ENCODE measurements at places on chromosomes 6 and 20.
A peak's percentile ranks its signal among the peaks of the same experiment; 100 is the strongest.

DNA sequence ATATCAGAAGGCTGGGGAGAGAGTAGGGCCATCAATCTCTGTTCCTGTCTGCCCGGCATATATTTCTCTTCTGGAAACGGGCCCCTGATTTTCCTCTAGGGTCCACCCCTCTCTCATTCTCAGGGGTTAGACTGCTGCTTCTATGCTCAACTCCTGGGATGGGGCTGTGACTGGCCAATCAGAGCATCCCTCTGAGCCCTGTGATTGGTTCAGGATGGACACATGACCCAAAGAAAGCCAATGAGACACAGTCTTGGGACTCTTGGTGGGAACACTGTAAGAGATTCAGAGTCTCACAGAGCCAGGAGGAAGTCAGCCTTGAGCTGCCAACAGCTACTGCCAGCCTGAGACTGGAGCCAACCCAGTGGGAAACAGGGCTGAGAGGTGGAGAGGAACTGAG is 31.0 kb upstream of the KCNB1 start:
- DNase-seq = no peak

DNA sequence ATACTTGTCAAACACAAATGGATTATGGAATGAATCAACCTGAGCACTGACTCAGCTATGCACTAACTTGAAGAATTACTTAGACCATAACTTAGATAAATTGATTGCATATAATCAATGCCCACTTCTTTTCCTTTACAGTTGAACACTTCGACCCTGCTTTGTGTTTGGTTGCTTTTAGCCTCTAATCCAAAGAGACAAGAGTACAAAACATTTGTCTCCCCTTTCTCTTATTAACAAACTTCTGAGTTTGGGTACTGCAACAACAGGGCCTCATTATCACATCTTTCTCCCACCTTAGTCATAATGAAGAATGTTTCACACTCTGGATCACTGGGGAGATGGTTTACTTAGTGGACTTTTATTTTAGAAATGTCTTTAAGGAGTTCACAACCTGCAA is 2.6 kb upstream of the TAAR6 start:
- no peak for DNase-seq

GRCh38 chr6:90118581-90118980 is 178.1 kb downstream of the BACH2 start:
- no peak for DNase-seq

DNA sequence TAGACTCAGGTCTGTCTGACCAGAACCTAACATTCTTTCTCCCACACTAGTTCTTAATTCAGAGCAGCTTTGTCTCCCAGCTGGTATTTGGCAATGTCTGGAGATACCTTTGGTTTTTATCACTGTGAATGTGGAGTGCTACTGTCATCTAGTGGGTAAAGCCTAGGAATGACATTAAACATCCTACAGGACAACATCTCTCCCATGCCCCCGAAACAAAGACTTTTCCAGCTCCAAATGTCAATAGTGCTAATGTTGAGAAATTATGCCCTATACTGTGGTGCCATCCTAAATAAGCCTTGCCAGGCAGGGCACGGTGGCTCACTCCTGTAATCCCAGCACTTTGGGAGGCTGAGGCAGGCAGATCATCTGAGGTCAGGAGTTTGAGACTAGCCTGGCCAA is 4.2 kb upstream of the TTPAL start:
- no peak for DNase-seq

DNA sequence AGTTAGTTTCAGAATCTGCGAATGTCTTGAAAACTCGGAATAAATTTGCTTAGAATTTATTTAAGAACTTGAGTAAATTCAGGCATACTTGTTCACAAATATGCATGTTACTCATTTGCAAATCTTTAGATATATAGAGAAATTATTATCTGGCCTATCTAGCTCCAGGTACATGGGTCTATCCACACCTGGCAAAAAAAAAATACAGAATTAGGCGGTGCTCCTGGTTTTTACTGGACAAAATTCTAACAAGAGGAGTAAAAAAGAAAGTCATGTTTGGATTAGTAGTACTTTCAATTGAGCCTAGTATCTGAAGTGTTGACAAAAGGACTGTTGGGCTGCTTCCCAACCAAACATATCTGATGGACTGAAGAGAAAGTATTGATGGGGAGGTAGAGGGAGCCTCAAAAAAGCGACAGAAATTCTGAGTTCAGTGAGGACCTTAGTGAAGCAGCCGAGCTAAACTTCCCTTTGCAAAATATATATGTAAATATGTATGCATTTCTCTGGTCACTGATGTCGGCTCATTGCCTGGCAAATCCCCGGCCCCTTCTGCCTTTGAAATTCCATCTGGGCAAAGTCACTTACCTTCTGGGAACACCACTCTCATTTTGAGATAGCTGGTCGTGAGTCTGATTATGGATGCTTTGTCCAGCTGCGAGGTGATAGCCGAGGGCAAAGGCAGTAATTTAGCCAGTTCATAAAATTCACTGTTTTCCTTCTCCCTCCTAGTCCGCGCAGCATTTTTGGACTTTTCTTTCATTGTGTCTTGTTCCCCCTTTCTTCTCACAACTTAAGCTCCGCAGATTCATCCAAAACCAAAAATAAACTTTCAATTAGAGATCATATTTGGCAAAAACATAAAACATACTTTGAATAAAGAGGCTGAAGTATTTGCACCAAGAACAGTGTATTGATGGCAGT is 1.8 kb downstream of the SIM1 start:
- no peak for DNase-seq

- DNase-seq = peak; percentile 33
Measured at GRCh38 chr6:6696867-6697531, 108.5 kb downstream of the LY86 start.
